PC-9 (cell line): ENCODE measurements at places on chromosomes 5 and 9.
A peak's percentile ranks its signal among the peaks of the same experiment; 100 is the strongest.

GRCh38 chr9:137286975-137287383, 9.5 kb downstream of the TOR4A start:
- no peaks in the 10 kb centered on the region for H3K4me1 ChIP-seq
- no peaks in the 10 kb centered on the region for H3K27me3 ChIP-seq
- H3K27ac ChIP-seq: no peak overlapping the region
- peak; percentile 63 for DNase-seq

DNA sequence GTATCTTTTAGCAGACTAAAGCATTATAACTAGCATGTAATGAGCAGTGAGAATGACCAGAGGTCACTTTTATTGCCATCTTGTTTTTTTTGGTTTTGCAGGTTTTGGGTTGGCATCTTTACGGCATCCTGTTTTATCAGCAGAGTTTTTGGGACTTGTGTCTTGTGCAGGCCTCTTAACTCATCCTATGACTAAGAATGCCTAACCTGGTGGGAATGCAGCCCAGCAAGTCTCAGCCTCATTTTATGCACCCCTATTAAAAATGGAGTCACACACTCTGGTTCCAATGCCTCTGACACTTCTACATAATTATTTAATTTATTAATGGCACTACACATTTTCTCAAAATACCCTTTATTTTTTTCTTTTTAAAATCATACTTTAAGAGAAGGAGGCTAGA, 726.5 kb upstream of the RIOK2 start:
- no peak overlapping the region for H3K4me3 ChIP-seq
- no peak overlapping the region for H3K27ac ChIP-seq
- no peaks in the 10 kb centered on the region for H3K27me3 ChIP-seq
- DNase-seq: no peak
- H3K36me3 ChIP-seq: no peaks in the 10 kb centered on the region
- no peaks in the 10 kb centered on the region for H3K4me1 ChIP-seq

DNA sequence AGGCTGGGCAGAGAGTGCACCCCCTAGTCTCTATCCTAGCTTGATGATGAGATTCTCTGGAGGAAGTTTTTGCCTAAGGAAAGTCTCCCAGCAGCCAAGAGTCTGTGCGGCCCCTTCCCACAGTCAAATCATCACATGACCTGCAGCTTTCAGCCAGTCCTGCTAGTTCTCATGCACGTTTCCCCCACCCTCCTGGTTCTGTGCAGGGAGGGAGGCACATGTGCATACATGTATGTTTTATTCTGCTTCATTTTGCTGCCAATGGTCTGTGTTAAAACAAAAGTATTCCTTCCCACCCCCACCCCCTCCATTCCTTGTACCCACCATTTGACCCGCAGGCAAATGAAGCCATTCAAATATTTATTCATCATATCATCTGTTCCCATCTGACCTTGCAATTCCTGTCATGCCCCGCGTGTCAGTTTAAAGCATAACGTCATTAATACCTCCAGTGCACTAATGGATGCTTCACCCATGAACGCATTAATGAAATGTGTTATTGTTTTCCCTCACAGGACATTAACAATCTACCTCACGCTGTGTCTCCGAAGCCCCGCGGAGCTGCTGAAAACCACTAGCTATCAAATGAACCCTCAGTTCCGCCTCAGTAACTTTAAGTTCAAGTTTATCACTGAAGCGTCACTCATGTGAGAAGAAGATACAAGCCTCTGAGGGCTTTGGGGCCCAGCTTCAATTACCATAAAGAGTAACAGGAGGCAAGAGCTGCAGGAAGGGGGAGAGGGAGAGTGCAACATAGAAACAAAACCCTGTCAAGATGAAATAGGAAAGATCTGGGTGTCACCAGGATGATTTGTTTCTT, 139.6 kb downstream of the RASEF start:
- peak; percentile 13 for DNase-seq
- no peak overlapping the region for H3K27ac ChIP-seq
- H3K4me1 ChIP-seq: peaks cover 17% of the 10 kb centered on the region
- no peaks in the 10 kb centered on the region for H3K36me3 ChIP-seq
- H3K4me3 ChIP-seq: no peak overlapping the region
- H3K27me3 ChIP-seq: no peaks in the 10 kb centered on the region

DNA sequence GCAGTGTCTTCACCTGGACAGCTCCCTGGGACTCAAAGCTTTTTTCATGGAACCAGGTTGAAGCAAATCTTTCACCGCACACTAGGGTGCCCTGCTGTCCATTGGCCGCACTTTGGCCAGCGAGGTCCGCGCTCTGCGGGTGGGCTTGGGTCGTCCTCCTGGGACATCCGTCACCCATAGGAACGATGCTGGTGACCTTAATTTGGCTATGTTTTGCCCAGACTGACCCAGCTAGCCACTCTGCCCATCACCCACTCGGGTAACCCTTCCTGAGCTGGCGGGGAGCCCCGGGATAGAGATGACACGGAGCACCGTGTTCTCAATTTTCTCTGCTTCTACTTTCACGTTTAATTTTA, 25.9 kb downstream of the ZDHHC11B start:
- H3K4me3 ChIP-seq: no peak overlapping the region
- no peaks in the 10 kb centered on the region for H3K36me3 ChIP-seq
- DNase-seq: no peak
- H3K27ac ChIP-seq: no peak overlapping the region
- 0 out of 2 replicates have a peak, but pooled peaks cover 4% of the 10 kb centered on the region for H3K4me1 ChIP-seq

DNA sequence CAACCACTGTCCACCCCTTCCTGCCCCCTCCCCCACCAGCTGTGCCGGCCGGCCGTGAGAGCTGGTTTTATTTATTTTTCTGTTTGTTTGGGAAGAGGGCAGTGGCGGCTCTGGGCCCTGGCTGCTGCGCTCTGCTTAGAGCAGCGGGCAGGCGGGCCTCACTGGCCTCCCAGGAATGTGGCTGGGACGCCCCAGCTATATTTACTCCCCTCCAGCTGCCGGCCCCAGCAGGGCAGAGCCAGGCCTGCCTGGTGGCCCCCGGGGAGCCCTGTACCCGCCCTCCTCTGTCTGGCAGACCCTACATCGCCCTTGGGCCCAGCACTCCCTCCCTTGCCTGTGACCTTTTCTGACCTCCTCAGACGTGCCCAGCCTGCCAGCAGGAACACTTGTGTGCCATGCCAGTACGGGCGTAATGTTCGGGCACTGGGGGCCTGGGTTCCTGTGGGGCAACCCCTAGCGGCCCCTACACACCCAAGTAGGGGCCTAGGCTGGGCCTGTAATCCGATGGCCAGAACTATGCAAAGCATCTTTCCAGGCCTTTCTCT, 7.7 kb downstream of the CXXC5 start:
- H3K36me3 ChIP-seq: 0 out of 2 replicates have a peak, but pooled peaks cover 3% of the 10 kb centered on the region
- no peaks in the 10 kb centered on the region for H3K27me3 ChIP-seq
- peaks cover 72% of the 10 kb centered on the region for H3K4me1 ChIP-seq
- H3K27ac ChIP-seq: no peak overlapping the region

DNA sequence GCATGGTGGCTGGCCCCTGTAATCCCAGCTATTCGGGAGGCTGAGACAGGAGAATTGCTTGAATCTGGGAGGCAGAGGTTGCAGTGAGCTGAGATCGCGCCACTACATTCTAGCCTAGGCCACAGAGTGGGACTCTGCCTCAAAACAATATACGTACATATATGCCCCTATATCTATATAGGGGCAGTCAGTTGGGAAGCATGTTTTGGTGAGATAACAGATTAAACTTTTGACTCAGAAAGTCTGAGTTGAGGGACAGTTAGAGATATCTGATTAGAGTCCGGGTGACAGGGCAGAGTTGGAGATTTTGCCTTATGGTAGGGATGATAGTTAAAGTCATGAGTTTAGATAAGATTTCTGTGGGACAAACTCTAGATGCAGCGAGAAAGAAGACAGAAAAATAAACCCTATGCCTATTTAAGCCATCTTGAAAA, 71.8 kb upstream of the ALDH1A1 start:
- DNase-seq: no peak
- no peak overlapping the region for H3K27ac ChIP-seq
- no peaks in the 10 kb centered on the region for H3K4me1 ChIP-seq
